ENCODE measurements at places on chromosomes 1 and 21. TPM values are rescaled to one million over a fixed set of nuclear protein-coding genes. Genes with fewer than 3 reads are reported as not detected.

VPS45 gene
- 36.5 TPM for total RNA-seq

IVL gene
- total RNA-seq, result not detected

TPR gene
- total RNA-seq, result 54.4 TPM

NME7 gene
- total RNA-seq, result 27.8 TPM

KMO gene
- total RNA-seq, result 0.49 TPM

FPGT gene
- total RNA-seq, result 16.4 TPM

ANGPTL7 gene
- 0.12 TPM for total RNA-seq

TRIM67 gene
- under 0.01 TPM for total RNA-seq

IL6R gene
- total RNA-seq, result 25.7 TPM

PTPN14 gene
- 115 TPM for total RNA-seq

Data from hair follicle dermal papilla cell (primary cell).